ENCODE measurements at places on chromosomes 4 and X. TPM values are rescaled to one million over a fixed set of nuclear protein-coding genes. Genes with fewer than 3 reads are reported as not detected.

INTU gene
- total RNA-seq, result 18.6 TPM

CYLC1 gene
- not detected for total RNA-seq

DNA sequence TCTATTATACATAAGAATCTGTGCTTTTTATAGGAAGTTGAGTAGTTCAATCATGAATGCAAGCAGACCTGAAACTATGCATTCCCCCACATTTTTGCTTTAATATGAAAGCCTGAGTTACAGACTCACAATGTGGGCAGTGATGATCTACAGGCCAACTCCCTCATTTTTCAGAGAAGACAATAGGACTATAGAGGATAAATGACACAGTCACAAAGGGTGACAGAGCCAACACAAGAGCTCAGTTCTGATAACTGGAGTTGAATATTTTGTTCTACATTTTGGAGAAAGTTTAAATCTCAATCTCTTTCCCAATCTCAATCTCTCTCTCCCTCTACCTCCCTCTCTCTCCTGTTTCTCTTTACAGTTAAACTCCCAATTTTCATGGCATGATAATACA is 27.0 kb downstream of the MBNL3 start:
- H3K27ac ChIP-seq, result no peak overlapping the region
- H3K4me3 ChIP-seq, result no peak overlapping the region
- H3K4me1 ChIP-seq, result no peaks in the 10 kb centered on the region
- H3K27me3 ChIP-seq, result no peaks in the 10 kb centered on the region

GRCh38 chr4:15577508-15577907 is 77.6 kb downstream of the FBXL5 start:
- no peak overlapping the region for H3K4me3 ChIP-seq
- no peaks in the 10 kb centered on the region for H3K4me1 ChIP-seq
- DNase-seq, result no peak
- H3K36me3 ChIP-seq, result no peaks in the 10 kb centered on the region
- no peaks in the 10 kb centered on the region for H3K27me3 ChIP-seq

GRCh38 chrX:14923761-14924160 is 50.5 kb downstream of the MOSPD2 start:
- H3K27ac ChIP-seq, result no peak overlapping the region
- H3K27me3 ChIP-seq, result no peaks in the 10 kb centered on the region
- peaks cover 3% of the 10 kb centered on the region for H3K4me1 ChIP-seq

DNA sequence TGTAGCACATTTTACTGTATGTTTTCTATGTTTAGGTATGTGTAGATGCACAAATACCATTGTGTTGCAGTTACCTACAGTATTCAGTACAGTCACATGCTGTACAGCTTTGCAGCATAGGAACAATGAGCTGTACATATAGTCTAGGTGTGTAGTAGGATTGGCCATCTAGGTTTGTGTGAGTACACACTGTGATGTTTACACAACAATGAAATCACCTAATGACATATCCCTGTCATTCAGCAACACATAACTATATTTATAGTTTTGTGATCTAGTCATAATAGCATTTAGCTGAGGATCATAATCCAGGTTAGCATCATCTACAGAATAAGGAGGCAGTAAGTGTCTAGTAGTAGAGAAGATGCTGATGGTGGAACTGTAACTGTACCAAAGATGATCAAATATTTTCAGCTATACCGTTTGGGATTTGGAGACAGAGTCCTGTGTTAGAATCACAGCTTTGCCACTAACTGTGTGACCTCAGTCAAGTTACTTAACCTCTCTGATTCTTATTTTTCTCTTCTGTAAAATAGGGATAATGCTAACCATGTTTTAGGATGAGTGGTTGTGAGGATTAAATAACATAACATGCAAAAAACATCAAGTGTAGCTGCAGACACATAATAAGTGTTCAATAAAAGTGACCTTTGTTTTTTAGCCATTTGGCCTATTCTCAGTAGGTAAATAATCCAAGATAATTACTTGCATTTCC is 73.3 kb downstream of the LIMCH1 start:
- H3K4me1 ChIP-seq, result peaks cover 33% of the 10 kb centered on the region
- no peak overlapping the region for H3K4me3 ChIP-seq
- no peak for DNase-seq
- no peak overlapping the region for H3K27ac ChIP-seq
- H3K27me3 ChIP-seq, result peaks cover 26% of the 10 kb centered on the region

DNA sequence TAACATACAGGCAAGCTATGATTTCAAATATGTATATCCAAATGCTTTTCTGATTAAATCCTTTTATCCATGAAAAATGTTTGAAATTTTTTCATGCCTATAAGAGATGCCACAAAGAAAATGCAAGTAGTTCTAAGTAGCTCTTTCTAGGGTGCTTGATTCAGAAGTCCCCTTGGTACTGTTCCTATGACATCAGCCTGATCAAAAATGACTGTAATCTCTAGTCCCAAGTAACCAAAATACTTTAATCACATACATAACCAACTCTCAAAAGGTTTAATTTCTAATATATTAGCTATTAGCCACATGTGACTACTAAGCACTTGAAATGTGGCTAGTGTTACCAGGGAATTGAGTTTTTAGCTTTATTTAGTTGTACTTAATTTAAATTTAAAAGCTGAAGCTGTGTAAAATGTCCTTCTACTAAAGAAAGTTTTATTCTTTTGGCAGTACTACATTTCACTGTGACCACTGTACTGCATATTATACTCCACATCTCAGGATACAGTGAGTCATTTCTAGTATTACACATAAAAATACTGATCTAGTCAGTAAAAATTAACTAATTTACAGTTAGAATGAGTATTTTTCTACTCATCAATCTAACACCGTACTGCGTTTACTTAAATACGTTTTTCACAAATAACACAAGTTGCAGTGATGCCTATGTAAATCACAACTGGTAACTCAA is 33.9 kb downstream of the FBXW7 start:
- H3K27me3 ChIP-seq, result no peaks in the 10 kb centered on the region
- DNase-seq, result no peak
- no peak overlapping the region for H3K4me3 ChIP-seq
- H3K36me3 ChIP-seq, result no peaks in the 10 kb centered on the region

GAGE1 gene
- total RNA-seq, result 1.2 TPM

GRCh38 chr4:124209626-124210025 is 502.9 kb downstream of the ANKRD50 start:
- no peak for DNase-seq
- no peaks in the 10 kb centered on the region for H3K27me3 ChIP-seq
- no peaks in the 10 kb centered on the region for H3K36me3 ChIP-seq
- no peak overlapping the region for H3K4me3 ChIP-seq

DNA sequence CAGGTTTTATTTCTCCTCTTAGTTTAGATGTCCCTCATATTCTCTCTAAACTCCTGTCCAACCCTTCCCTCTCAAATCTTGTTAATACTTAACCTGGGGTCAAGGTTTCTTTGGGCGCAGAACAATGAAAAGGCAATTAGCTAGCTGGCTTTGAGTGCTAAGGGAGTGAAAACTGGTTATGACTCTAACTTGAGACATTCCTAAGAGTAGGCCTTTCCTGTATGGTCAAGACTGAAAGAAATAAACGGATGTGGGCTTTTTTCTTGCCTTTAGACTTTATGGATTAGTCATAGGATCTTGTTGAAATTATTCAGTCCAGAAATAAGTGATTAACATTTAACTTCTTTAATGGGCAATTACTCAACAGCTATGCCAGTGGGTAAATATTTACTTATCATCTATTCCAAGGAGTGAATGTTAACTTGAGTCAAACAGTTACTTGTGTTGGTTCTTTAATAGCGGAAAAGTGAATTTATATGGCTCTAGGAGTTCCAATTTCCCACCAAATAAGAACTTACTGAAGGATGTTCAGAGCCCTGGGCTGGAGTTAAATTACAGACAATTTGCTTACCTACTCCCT is 141.7 kb upstream of the SCML1 start:
- H3K4me3 ChIP-seq, result no peak overlapping the region
- no peak for DNase-seq
- H3K36me3 ChIP-seq, result no peaks in the 10 kb centered on the region
- no peak overlapping the region for H3K27ac ChIP-seq
- H3K4me1 ChIP-seq, result peaks cover 9% of the 10 kb centered on the region

- H3K36me3 ChIP-seq, result peaks cover 6% of the 10 kb centered on the region
- H3K27me3 ChIP-seq, result no peaks in the 10 kb centered on the region
- H3K27ac ChIP-seq, result peak overlapping the region; percentile 74
- peaks cover 93% of the 10 kb centered on the region for H3K4me1 ChIP-seq
- peak overlapping the region; percentile 55 for H3K4me3 ChIP-seq
Measured at GRCh38 chrX:70476934-70477733, 32.5 kb downstream of the DLG3 start.

Data from WTC11 (cell line).